ENCODE measurements at places on chromosomes 4 and X. TPM values are rescaled to one million over a fixed set of nuclear protein-coding genes. Genes with fewer than 3 reads are reported as not detected.

The COX7B2 gene
- total RNA-seq: not detected

The CSAG1 gene
- total RNA-seq: not detected

The TCEAL2 gene
- not detected for total RNA-seq

The RNF113A gene
- total RNA-seq: 10.2 TPM

The SPANXN3 gene
- not detected for total RNA-seq
